ENCODE measurements at places on chromosomes 2 and 18.

GRCh38 chr2:168348076-168348475, 100.7 kb upstream of the STK39 start:
- DNase-seq, result no peak

GRCh38 chr18:43620936-43621335, 343.6 kb upstream of the SYT4 start:
- peak; percentile 12 for DNase-seq

DNA sequence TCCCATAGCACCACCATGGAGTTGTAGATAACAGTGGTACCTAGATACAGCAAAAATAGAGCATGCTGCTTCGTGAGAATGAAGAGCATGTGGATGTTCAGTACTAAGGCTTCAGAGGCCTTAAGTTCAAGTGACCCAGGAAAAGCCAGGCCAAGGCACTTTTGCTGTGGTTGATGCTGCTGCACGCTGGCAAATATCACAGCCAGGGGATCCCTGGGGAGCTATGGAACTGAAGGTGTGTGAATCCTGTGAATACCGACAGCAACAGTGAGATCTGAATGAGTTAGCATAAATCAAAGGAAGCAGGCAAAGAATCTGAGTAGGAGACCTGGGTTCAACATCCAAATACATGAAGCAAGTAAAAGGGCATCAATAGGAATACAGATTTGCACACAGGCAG, 158.6 kb upstream of the THUMPD2 start:
- DNase-seq, result no peak

GRCh38 chr2:111664275-111664850, 219.6 kb downstream of the ANAPC1 start:
- DNase-seq, result no peak

DNA sequence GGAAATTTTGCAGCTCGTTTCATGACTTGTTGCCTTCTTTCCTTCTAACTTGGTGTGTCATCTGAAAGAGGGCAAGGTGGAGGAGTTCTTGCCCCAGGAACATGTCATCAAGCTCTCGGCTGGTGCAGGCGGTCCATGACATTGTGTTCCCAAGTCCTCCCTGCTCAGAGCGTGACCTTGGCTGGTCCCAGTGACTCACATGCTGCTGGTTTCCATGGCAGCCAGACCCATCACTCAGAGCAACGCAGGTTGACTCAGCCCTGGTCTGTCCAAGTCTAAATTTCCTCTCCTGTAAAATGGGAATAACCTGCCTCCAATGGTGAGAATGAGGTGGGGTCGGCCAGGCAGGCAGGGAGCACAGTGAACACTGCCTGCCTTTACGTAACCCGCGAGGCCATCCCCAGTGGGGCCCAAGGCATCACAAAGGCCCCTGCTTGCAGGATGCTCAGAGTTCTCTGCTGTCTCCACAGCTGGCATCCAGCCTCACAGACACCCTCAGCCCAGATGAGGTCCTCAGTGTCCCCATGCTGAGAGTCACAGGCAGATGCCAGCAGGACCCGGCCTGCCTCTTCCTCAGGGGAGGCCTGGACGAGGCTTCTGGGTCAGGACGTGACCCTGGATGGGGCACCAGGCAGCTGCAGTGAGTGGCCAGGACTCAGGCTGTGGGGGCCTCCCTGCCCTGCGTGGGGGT, 143.7 kb downstream of the TPO start:
- DNase-seq, result no peak

GRCh38 chr2:88760819-88761598, 69.5 kb downstream of the RPIA start:
- DNase-seq, result no peak

GRCh38 chr18:9741406-9741792, 33.3 kb downstream of the RAB31 start:
- DNase-seq, result no peak

DNA sequence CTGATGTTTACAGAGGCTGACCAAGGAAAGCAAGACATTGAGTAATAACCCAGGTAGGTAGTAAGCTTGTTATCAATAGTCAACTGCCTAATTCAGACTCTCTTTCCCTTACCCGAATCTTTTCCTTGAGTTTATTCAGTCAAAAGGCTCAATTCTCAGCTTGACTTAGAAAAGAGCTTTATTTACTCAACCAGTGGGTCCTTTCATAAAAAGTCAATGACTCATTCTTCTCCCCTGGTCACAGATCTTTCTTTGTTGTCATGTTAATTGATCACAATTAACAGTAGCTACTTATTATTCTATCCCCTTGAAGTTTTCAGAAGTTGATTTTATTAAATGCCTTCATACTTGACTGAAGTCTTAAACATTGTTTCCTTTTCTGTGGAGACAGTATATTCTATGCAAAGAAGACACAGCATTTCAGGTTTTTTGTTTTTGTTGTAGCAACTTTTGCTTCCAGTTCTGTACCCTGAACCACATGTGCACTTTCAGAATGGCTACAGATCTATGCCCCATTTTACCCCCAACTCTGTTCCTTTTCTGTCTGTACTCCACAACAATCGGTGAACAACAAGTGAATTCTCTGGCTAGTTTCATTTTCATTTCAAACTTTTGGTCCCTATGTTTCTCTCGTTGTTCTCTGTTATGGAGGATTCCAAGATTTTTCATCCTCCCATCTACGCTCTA, 428.3 kb downstream of the NCKAP5 start:
- DNase-seq, result no peak

DNA sequence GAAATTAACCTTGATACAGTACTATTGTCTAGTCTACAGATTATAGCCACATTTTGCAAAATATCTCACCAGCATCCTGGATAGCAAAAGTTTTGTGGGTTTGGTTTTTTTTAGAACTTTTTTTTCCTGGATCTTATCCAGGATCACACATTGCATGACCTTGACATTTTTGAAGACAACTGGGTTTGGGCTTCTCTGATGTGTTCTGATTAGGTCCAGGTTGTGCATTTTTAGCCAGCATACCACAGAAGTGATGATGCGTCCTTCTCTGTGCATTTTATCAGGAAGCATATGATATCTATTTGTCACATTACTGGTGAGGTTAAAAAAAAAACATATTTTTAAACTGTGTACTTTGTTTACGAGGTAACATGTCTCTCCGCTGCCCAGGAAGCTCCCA, 221.0 kb upstream of the OSR1 start:
- no peak for DNase-seq

DNA sequence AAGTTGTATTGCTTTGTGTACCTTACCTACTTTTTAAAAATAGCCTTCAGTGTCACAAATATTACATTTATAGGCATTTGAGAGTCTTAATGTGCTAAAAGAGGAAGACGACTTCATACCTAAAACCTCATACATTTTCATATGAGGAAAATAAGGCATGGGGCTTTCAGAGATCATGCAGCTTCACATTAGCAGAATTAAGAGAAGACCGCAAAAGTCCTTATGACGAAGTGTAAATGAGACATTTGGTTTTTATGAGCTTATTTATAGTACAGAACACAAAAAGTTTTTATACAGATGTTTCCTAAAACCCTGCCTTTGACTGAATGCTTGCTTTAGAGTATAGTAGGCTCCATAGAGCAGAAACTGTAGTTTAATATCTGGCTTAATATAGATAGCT, 10.1 kb upstream of the CCDC138 start:
- no peak for DNase-seq

DNA sequence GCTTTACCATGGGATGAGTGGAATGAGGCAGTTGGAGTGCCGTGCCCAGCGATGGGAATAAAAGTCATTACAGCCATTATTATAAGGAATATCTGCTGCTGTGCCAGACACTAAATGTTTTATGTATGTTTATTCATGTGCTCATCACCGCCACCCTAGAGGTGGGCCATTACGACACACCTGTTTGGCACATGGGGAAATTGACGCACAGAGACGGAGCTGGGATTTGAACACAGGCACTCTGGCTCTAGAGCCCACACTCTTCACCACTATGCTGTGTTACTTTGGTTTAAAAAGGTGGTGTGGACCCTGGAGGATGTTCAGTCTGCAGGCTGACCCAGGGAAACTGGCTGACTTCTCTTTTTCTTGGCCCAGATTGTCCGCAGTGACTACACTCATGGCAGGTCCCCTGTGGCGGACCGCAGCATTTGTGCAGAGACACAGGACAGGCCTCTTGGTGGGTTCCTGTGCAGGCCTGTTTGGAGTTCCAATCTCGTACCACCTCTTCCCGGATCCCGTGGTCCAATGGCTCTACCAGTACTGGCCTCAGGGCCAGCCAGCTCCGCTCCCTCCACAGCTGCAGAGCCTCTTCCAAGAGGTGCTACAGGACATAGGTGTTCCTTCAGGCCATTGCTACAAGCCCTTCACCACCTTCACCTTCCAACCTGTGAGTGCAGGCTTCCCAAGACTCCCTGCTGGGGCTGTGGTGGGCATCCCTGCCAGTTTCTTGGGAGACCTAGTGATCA, 1.6 kb downstream of the TMEM177 start:
- DNase-seq, result no peak

GRCh38 chr2:197600306-197600705, 75.1 kb downstream of the RFTN2 start:
- no peak for DNase-seq
